Iris pigment epithelial cell (primary cell): ENCODE measurements at places on chromosomes 13 and 19.

DNA sequence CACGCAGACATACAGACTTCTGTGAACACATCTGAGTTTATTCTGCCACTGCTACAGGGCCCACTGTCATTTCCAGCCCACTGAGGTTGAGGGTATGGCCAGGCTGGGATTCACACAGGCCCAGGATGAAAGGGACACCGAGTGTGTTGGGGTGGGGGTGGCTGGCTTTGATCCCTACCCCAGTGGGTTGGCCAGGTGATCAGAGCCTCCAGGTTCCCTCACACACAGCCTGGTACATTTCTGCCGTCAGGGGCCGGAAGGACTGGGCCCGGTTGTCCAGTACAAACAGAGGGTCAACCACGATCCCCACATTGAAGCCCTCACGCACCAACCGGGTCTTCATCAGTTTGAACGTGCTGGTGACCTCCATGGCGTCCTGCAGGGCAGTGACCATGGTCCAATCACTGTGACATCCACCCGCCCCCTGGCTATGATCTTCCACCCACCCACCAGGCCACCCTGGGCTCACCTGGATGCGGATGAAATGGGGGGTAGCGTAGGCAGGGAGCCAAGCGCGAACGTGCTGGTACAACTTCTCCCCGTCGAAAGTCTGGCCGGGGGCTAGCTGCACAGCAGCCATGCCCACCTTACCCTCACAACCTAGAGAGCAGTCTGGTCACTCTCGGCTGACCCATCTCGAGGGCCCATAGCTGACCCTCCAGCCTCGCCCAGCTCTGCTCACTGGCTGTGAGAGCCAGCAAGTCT lies 13.3 kb downstream of the SLC27A5 start:
- no peak for DNase-seq

- DNase-seq, result no peak
These were observed 3.5 kb downstream of the SSBP4 start for GRCh38 chr19:18422530-18423191.

- no peak for DNase-seq
These were observed 177.5 kb downstream of the FOXO1 start for GRCh38 chr13:40488869-40489391.

GRCh38 chr19:57642396-57643046 lies 9.6 kb downstream of the ZNF211 start:
- no peak for DNase-seq

DNA sequence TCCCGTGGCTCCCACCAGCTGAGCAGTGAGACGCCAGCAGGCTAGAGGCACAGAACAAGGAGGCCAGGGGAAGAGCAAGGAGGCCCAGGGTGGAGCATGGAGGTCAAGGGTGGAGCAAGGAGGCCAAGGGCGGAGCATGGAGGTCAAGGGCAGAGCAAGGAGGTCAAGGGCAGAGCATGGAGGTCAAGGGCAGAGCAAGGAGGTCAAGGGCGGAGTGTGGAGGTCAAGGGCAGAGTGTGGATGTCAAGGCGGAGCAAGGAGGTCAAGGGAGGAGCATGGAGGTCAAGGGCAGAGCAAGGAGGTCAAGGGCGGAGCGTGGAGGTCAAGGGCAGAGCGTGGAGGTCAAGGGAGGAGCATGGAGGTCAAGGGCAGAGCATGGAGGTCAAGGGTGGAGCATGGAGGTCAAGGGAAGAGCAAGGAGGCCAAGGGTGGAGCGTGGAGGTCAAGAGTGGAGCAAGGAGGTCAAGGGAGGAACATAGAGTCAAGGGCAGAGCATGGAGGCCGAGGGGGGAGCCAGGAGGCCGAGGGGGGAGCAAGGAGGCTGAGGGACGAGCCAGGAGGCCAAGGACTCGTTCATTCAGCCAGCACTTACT lies 27.7 kb downstream of the DPF1 start:
- DNase-seq, result no peak

DNA sequence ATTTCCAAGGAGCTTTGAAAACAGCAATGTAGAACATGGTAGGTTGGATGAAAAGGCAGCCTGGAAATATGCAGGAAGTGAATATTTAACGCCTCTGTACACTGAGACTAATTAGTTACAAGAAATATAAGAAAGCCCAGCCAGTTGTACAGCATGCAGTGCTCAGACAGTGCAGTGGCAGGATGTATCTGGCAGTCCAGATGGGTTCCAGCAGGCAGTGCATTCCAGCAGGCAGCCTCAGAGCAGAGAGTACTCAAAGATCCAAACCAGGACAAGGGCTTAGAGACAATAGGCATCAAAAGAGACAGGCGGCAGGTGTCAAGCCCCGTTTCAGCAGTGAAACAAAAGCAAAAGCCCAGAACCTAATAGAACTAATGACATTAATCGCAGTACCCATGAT lies 2776.3 kb downstream of the PCDH9 start:
- DNase-seq, result no peak

DNA sequence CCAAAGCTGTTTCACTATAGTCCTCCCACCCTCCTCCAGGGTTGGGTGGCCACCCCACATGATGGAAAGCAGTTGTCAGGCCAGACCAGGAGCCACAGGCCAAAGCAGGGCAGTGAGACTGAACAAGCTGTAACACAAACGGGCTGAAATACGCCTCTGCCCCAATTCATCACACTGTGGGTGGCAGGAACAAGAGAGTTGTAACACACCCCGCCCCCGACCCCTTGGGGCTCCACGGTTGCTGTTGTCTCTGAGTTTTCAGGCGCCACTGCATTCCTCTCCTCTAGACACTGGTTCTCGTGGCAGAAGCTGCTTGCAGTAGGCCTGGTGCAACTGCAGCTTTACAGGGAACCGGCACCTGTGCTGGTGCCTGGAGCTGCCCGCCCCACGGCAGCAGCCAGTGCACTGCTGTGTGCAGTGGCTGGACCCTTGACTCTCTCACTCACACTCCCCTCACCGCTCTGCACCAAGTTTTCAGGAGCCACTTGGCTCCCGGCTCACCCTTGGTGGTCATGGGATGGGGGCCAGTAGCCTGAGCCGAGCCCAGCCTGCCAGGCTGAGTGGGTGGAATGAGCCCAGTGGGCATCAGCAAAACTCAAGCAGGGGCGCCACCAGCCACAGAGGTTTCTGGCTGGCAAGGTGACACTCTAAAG lies 1314.5 kb upstream of the MIR17HG start:
- no peak for DNase-seq

- DNase-seq, result no peak
These were observed 85.1 kb downstream of the TNFRSF19 start for GRCh38 chr13:23655321-23655720.

GRCh38 chr19:56748378-56748777 lies 76.8 kb upstream of the ZNF835 start:
- DNase-seq, result peak; percentile 12
